Activated CD4-positive, alpha-beta T cell treated with anti-CD3 and anti-CD28 coated beads for 1 hour (primary cell): ENCODE measurements at places on chromosomes 4 and X.

DNA sequence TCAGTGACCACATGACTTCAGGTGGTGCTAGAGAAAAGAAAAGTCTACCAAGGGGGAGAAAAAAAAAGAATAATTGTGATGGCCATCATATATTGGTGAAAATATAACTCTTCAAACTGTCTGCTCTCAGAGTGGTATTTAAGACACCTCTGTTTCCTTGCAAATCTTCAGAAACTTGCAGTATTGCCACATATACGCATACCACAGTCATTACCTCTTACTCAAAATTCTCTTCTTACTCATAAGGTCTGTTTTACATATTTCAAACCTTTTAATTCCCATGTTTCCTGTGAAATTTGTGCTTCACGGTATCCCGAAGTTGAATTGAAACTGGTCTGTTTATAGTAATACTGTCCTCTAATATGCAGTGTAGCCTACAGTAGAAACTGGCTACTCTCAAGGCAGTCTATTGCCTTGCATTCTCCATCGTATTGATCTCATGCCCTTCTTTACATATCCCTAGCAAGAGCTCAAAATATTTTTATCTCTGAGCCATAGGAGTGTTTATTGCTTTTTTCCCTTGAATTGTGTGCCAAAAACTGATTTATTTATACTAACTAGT, 34.7 kb upstream of the LHFPL1 start:
- DNase-seq: no peak

- DNase-seq: no peak
Measured at GRCh38 chr4:88143504-88143903, 14.9 kb downstream of the ABCG2 start.

- DNase-seq: no peak
Measured at GRCh38 chrX:50952406-50952805, 41.9 kb downstream of the BMP15 start.

DNA sequence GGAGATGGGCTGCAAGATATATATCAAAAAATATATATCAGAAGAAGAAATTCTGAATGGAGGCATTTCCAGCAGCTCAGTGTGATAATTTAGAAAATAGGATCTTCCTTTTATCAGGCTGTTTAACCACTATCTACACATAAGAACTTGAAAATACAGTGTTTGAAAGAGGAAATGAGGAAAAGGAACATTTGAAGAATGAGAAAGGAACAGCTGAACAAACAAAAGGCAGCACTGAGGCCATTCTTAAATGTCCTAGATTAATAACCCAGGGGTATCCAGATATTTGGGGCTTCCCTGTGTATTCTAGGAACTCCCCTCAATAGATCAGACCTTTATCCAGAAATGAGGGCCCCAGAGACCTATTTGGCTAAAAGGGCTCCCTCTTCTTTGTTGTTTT, 4.1 kb downstream of the SLC39A8 start:
- no peak for DNase-seq

GRCh38 chr4:84985952-84986351, 19.5 kb upstream of the WDFY3 start:
- DNase-seq: no peak

DNA sequence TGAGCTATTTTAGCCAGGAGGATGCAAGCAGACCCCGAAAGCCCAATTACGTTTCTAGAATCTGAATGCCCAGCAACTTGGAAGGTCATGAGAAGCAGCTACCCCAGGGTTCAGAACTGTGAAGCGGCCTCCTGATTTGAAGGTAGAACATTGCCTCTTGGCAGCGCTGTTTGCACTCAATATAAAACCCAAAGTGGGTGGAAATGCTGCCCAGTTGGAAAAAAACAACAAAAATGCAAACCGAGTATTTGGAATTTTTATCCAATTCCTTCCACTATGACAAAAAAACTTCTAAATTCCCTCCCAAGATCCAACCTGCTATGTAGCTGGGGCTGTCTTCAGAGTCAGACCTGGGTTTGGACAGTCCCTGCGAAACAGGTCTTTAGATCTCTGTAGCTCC, 103.3 kb upstream of the RBPJ start:
- DNase-seq: no peak

DNA sequence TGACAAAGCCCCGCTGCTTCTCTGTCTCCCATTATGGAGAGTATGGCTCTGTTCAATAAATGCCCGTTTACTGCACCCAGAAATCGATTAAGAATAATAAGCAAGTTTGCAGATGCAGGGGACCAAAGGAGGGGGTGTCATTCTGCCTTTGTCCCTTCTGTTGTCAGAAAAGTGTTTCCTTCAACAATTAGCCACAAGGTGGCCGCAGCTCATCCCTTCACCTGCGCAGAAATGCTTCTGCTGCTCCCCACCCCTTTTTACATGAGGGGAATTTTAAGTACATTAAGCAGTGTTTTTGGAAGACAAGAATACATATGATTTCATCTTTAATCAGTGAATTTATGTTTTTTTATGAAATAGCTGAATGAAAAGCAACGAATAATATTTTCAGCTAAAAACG, 175.6 kb upstream of the ARX start:
- no peak for DNase-seq

- DNase-seq: no peak
Measured at GRCh38 chrX:117407449-117408150, 709.0 kb downstream of the KLHL13 start.

DNA sequence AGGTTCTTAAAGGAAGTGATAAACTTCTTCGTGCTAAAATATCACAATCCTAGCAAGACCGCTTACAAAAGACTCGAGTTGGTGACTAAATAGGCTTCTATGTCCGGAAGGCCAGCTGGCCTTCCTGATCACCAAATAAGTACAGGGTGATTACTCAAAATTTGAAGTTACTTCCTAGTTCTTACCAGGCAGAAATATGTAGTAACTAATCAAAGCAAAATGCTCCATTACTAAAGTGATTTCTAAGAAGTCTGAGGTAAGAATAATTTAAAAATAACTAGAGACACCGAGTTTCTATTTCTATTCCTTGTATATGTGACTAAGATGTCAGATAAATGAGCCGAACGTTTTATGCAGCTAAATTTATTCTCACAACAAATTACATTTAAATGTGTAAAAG, 62.2 kb downstream of the NSUN7 start:
- DNase-seq: no peak

DNA sequence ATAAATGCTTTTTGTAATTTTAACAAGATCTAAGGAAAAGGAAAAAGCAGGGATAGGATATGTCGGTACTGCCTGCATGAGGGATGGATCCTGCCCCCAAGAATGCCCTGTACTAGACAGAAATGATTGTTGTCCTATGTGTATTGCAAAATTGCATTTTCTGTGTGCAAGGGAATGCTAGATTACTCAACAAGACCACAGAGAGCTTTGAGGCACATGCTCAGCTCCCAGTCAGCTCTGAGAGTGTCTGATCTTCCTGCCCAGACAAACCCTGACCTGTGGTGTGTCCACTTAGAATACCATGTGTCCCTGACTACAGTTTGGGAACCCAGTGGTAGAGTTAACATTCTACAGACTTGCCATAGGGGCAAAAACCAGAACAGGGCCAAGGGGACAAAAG, 129.2 kb upstream of the PAK3 start:
- DNase-seq: no peak

DNA sequence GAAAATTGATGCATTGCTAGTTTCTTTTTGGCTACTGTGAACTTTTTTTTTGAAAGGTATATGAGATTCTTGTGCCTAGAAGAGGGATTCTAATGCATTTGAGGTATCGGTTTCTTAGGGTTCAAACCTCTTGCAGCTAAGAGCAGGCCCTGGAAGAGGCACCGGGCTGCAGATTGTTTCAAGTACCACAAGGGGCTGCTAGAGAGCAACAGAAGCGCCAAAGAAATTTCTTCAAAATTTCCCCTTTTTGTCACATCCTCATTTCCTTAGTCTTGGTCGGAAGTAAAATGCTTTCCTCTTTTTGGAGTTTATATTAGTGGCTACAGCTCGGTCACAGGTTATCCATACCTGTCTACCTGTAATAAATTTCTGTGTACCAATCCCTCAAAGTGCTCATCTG, 89.8 kb downstream of the PDGFRA start:
- DNase-seq: no peak

GRCh38 chr4:26104056-26104685, 190.2 kb downstream of the SMIM20 start:
- no peak for DNase-seq

DNA sequence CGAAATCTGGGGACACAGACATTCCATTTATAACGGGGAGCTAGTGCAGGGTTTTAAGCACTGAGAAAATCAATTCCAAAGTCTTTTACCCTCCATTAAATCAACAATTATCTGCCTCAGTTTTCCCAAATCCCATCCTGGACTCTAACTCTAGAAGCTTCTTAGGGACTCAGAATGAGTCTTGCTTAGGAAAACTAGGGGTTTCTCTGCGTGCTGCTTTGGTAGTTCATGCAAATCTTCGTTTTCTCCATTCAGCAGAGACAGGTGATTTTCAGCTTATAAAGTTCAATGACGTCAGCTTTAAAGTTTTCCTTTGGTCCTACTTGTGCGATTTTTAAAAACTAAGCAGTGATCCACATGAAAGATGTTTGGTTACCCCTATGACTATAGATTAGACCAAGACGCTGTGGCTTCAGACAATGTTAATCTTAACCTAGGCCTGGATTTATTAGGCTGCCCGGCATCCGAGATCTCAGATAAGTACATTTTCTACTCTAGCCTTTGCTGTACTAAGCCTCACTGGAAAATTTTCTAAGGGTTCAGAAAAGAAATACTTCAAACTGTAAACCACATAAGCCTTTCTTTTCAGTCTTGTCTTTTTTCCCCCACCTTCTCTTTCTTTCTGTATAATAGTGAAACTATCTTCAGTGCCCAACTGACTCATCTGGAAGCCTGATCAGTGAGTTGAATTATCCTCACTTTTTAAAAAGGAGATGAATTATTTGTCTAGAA, 121.4 kb upstream of the GATB start:
- DNase-seq: no peak

DNA sequence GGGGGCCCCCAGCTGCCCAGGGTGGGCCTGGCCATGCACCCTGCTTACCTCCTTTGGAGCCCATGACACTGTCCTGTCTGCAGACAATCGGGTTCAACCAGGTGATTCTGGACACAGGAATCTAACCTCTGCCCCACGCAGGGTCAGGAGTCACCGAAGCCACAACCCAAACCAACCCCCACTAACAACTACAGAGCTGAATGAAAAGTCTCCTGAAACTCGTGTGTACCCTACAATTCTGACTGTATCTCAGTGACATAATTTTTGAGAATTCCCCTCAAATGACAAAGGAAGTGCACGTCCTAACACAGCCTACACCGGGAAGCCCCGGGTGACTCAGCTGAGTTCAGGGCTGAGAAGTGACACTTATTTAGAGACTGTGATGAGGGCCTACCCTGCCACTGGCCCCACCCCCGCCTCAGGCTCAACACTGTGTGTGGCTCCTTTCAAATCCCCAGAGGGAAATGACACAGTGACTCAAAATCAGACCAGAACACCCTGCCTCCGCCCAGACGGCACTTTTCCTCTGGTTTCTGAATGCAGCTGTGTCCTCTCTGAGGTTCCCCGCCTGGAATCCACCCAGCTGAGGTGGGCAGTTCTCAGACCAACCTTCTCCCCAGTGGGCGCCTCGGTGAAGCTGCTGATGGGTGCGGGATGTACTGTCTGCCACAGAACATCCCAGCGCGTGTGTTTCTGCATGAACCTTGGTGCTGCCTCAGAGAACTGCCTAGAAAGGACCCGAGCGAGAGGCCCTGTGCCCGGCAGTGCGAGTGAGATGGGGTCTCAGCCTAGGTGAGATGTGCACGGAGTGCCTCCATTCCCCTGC, 9.9 kb downstream of the TNIP2 start:
- peak; percentile 77 for DNase-seq

DNA sequence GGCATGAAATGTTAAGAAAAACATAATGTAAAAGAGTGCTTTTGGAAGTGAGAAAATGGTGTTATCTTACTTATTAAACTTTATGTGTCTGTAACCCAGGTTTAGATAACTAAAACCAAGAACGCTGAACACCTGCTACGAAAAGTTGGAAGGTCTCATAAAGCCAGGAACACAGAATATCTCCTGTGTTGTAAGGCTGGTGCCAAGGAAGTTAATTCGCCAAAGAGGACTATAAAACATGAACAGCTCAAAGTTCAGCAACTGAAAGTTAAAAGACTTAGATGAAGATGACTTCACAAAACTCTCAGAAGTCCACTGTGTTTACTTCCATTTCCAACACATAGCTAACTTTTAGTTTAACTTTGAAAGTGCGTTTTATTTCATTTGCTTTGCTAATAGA, 54.3 kb downstream of the GPRIN3 start:
- DNase-seq: no peak

GRCh38 chrX:49876750-49877149, 2.5 kb upstream of the USP27X start:
- DNase-seq: no peak
